ENCODE measurements at places on chromosomes 3 and 15.

DNA sequence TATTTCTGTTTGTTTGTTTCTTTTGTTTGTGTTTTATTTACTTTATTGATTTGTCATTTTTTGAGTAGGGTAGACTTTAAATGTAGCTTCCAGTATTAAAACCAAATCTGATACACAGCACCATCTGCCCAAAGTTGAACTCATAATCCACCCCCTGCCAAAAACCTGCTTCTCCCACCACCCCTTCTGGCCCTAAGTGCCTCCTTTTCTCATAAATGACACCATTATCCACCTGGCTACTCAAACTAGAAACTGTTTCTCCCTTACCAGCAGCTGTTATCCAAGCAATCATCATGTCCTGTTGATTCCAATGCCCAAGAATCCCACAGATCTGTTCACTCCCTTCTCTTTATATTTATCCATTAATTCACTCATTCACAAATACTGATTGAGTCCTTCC, 21.8 kb upstream of the PTX3 start:
- no peak for DNase-seq

GRCh38 chr15:62653122-62653521, 389.4 kb upstream of the TPM1 start:
- DNase-seq, result no peak

GRCh38 chr3:186519021-186519658, 25.0 kb downstream of the CRYGS start:
- no peak for DNase-seq

DNA sequence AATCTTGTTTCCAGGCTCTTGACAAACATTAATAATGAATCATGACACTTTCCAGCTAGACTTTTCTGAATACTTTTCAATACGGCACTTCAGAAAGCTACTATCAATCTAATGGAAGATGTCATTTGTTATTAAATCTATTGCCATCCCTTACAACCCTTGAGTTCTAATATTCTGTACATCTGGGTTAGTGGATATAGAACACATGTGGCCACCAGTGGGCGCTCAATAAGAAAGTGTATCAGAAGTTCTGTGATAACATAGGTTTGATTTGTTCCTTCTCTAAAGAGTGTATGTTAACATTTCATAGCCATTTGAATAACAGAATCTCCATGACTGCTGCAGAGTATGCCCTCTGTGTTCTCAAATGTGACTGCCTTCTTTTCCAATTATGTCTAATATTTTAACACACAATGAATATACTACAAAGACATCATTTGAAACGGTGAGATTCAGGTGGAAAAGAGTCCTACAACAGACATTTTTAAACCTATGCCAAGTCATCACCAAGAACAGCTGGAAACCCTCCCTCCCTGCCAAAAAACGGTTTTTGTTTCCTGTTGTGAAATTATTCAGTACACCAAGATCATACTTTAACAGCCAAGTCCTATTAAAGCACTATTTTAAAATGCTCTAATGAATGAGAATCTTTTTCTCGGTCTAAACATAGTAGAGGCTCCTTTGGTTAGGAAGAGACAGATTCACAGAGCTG, 22.2 kb downstream of the ALDH1A2 start:
- peak; percentile 46 for DNase-seq

GRCh38 chr3:409011-409410, 212.4 kb downstream of the CHL1 start:
- DNase-seq, result no peak

DNA sequence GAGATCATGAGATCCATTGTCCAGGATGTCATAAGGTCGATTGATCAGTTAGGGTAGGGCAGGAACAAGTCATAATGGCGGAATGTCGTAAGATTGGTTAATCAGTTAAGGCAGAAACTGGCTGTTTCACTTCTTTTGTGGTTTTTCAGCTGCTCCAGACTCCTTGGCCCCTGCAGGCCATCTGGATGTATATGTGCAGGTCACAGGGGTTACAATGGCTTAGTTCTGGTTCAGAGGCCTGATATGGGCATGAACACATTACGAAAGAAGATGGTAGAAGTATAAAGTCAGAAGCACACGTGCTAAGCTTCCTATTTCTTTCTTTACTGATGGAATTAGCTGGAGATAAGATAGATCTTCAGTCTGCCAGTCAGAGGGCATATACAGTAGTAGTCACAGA, 315.4 kb upstream of the LRRC3B start:
- DNase-seq, result no peak

DNA sequence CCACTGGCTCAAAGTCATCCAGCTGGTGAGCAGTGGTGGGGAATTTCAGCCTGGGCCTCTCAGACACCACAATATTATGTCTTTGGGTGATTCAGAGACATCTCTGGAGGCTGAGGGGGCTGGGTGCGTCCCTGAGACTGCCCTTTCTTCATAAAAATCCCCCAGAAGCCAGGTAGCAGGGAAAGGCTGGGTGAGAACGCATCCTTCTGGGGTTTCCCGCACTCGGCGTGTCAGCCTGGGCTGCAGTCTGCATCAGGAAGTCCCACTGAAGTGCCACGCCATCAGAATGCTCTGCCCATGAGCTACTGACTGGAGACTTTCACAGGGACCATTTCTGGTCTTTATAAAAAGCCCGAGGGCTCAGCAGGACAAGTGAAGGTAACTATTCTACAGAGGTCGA, 148.8 kb upstream of the SLC6A11 start:
- DNase-seq, result no peak

DNA sequence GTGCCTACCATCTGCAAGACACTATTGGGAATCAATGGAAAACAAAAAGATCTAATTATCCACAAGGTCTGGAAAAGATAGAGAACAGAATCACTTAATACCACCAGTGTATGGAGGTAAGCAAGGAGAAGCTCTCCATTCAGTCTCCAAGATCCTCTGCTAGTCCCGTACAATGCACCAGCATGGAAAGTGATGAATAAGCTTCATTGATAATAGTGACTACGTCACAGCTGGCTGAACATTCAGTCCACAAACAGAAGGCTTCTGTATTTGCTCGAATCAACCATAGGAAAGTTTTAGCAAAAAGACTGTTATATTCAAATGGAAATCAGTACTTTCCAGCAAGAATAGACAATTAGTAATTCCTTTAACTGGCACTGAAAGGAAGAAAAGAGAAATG, 42.9 kb downstream of the IGSF11 start:
- no peak for DNase-seq

- no peak for DNase-seq
Measured at GRCh38 chr3:55668359-55668758, 181.3 kb upstream of the WNT5A start.

GRCh38 chr3:100062665-100063064, 51.6 kb downstream of the FILIP1L start:
- no peak for DNase-seq

DNA sequence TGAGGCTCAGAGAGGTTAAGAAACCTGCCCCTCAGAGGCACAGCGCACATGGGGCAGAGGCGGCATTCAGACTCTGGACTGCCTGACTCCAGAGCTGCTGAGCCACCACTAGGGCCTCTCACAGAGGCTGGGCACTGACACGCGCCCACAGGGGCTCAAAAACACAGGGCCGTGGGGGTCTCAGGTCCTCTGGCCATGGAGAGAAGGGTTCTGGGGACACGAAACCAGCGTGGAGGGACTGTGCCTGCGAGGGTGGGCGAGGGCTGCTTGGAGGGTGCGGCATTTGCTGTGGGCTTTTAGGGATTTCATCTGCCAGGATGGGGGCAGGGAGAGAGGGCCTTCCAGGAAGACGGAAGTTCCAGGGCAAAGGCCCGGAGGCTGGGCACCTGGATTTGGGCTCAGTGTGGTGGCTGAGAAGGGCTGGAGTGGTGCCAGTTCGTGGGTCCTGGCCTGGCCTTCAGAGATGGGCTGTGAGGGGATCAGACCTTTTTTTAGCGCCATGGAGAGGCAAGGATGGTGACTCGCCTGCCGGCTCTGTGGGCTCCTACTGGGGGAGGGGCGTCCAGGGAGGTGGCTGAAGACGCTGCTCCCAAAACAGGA, 69.6 kb downstream of the EFCAB12 start:
- no peak for DNase-seq

DNA sequence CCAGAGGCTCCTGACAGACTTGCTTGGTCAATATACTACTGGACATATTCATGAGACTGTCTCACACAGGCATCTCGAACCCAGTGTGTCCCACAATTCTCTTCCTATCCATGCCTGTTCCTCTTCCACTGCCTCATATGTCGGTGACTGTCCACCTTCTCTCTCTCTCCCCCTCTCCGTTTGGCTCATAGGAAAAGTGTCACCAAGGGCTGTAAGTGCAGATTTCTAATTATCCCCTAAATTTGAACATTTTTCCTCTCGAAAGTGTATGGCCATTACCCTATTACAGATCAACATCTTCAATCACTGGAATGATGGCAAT, 22.5 kb upstream of the MUC20 start:
- DNase-seq, result no peak

DNA sequence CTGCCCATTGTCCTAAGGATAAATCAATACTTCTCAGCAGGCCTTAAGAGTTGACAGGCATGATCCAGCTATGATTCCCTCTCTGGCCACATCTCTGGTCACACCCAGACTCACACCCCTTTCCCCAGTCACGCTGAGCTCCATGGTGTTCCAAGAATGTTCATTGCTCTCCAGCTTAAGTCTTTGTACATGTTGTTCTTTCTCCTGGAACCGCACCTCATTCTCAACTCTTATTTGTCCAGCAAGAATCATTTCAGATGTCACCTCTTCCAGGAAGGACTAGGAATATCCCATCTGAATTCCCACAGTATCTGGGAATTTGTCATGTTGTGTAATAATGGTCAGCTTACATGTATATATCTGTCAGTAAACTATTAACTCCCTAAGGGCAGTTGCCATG, 118.3 kb upstream of the GALNT15 start:
- DNase-seq, result no peak

DNA sequence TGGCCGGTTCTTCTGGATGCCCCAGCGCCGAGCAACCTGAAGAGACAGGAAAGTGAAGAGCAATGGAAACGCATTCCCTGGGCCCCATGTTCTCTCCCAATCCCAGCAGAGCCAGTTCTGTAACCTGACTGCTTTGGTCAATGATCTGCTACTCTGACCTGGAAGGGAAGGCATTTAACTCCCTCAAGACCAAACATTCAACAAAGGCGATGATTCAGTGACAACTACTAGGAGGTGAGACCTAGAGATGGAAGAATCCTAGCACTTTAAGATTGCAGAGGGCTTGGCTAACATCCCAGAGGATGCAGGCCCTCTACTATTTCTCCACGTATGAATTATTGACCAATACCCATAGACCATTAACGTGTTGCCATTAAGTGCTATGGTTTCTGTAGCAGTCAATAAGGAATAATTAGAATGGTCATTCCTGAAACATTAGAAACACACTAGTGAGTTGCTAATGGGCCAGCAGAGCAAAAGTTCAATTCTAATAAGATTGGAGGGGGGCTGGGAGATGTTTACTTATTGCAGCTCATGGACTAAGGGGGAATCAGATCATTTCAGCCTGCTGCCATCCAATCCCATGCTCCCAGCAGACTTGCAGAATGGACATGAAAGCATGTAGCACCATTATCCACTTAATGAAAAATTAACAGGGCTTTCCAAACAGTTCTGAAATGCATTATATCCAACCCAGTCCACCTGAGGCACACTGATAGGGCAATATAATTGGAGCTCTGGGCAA, 56.6 kb downstream of the ETV5 start:
- no peak for DNase-seq

GRCh38 chr3:83438188-83438587, 1520.6 kb upstream of the CADM2 start:
- DNase-seq, result no peak

Measured in LoVo (cell line).